ENCODE measurements at places on chromosomes 11 and 22.

- peak; percentile 6 for DNase-seq
These were observed 57.7 kb upstream of the DRD2 start for GRCh38 chr11:113532697-113533424.

- no peak for DNase-seq
These were observed 13.7 kb upstream of the ST3GAL4 start for GRCh38 chr11:126341760-126342161.

DNA sequence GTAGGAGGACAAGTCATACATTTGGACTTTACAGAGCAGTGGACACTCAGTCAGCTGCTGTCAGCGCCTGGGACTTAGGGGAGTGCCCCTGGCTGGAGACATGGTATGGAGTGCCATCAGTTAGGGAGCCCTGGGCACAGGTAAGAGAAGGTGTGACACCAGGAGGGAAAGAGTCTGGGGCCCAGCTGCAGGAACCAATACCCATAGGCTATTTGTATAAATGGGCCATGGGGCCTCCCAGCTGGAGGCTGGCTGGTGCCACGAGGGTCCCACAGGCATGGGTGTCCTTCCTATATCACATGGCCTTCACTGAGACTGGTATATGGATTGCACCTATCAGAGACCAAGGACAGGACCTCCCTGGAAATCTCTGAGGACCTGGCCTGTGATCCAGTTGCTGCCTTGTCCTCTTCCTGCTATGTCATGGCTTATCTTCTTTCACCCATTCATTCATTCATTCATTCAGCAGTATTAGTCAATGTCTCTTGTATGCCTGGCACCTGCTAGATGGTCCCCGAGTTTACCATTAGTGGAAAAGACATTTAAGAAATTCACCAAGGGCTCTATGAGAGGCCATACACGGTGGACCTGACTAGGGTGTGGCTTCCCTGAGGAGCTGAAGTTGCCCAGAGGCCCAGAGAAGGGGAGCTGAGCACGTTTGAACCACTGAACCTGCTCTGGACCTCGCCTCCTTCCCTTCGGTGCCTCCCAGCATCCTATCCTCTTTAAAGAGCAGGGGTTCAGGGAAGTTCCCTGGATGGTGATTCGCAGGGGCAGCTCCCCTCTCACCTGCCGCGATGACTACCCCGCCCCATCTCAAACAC lies 850 bp upstream of the MIF start:
- no peak for DNase-seq

DNA sequence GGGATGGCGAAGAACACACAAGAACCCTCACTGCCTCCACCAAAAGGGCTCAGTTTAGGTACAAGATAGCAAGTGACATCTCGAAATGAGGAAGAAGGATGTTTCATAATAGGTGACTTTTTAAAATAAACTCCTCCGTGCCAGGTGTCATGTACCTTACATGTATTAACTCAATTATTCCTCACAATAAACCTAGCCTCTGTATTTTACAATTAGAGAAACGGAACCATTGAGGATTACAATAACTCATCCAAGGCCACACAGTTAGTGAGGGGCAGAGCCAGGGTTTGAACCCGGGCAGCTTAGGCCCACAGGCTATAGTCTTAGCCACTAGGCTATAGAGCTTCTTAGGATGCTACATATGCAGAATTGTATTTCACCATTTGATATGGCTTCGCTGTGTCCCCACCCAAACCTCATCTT lies 965 bp upstream of the PAMR1 start:
- no peak for DNase-seq

DNA sequence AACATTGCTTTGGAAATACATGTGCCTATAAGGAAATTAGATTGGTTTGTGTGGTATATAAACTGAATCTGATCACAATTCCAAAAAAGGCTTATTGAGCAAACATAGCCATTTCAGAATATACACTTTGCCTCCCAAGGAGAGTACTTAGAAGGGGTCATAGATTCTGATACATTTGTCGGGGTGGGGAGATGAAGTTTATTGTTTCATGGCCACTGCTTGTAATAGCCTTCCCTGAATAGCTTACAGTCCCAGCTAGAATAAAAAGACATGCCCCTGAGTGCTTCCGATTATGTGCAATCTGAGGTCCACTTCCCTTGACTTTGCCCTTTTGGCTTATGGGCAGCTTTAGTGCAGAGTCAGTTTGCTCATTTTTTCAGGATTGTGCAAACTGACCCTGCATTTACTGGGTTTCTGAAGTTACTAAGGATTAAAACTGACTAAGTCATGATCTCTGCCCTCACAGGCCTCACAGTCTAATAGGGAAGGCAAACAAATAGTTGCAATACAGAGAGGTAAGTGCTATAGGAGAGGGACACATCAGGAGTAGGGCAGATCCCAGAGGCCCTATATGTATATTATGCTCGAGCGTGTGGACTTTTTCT lies 184.2 kb downstream of the BLID start:
- DNase-seq, result no peak

GRCh38 chr11:3092603-3093141 lies 35.4 kb upstream of the CARS1 start:
- no peak for DNase-seq

- DNase-seq, result no peak
These were observed 30.3 kb upstream of the PISD start for GRCh38 chr22:31692186-31692886.

DNA sequence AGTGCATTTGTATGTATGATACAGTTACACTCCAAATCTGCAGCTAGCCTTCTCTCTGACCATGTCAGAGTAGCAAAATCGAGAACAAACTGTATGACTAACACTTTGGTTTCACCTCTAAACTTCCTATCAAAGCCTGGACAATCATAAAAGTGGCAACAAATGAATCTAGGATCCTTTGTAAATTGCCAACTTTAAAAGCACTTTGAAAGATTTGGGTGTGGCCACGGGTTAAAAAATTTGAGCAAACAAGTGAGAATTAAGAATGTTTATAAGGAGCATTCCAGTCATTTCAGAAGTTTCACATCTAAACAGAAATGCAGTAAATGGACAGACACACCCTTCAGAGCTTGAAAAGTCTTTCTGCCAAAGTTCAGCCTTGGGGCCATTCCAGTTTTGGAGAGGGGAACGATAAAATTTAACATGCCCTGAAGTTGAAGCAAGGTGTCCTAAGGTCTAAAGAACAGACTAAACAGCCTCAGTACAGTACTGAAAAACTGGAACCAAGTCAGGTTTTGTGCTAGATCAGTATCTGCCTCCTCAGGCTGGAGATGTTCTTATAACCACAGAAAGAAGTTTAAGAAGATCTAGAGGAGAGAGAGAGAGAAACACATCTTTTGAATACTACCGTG lies 181.9 kb upstream of the BDNF start:
- DNase-seq, result no peak

GRCh38 chr22:42280836-42281235 lies 10.4 kb upstream of the TCF20 start:
- no peak for DNase-seq

DNA sequence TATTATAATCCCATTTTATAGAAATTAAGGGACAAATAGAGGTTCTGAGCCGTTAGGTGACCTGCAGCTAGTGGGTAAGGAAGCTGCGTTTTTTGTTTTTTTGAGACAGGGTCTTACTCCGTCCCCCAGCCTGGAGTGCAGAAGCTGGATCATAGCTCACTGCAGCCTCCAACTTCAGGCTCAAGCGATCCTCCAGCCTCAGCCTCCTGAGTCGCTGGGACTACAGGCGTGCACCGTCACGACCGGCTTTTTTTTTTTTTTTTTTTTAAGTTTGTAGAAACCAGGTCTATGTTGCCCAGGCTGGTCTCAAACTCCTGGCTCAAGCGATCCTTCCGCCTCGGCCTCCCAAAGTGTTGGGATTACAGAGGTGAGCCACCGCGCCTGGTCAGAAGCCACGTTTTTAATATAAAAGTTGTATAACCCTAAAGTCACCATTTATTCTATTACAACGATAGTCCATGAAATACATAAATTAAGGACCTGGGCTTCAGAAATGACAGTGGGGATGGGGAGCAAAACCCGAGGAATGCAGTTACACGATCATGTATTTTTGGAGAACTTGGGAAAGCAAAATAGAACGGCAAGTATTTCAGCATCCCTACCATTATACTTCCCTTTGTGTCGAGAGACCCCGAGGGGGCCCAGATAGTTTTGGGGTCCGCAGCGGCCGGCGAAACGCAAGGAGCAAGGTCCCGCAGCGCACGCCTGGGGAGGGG lies 638 bp downstream of the SAAL1 start:
- no peak for DNase-seq

GRCh38 chr22:48705917-48706605 lies 1121.6 kb downstream of the BRD1 start:
- no peak for DNase-seq

- no peak for DNase-seq
These were observed 34.1 kb downstream of the LMO1 start for GRCh38 chr11:8229299-8230177.

- DNase-seq, result no peak
These were observed 58.5 kb downstream of the LRRC74B start for GRCh38 chr22:21104126-21104691.

- no peak for DNase-seq
These were observed 62.0 kb downstream of the GGTLC2 start for GRCh38 chr22:22706253-22706915.

GRCh38 chr22:32255726-32256125 lies 579 bp upstream of the SLC5A4 start:
- DNase-seq, result no peak

- no peak for DNase-seq
These were observed 2.5 kb upstream of the SEPTIN3 start for GRCh38 chr22:41966607-41967240.

DNA sequence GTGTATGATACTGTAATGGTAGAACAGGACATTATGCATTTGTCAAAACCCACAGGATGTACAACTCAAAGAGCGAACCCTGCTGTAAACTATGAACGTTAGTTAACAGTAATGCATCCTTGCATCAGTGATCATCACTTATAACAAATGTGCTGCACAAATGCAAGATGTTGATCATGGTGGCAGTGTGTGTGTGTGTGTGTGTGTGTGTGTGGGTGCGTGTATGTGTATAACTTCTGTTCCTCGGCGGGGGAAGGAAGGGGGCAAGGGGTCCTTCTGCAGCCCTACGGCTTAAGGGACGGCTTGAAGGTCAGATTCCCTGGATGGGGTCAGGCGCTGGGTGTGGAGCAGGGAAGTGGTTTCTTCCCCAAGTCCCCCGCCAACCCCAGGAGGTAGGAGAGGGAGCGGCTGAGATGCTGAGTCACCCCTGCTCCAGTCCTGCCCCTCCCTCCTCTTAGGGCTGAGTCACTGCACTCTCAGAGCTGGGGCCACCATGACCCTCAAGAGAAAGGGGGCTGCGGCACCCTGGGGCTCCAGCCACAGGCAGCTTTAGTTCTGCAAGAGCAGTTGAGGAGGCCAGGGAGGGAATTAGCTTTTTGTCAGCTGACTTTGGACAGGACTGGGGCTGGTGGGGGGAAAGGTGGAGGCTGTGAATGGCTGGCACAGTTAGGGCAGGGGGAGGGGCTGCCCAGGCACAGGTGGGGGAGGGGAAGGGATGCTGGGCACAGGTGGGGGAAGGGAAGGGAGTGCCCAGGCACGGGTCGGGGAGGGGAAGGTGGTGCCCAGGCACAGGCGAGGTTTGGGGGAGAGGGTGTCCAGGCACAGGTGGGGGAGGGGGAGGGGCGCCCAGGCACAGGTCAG lies 8.8 kb upstream of the CTSD start:
- DNase-seq, result no peak

- DNase-seq, result no peak
These were observed 145.7 kb downstream of the ARHGAP42 start for GRCh38 chr11:100832829-100833228.

DNA sequence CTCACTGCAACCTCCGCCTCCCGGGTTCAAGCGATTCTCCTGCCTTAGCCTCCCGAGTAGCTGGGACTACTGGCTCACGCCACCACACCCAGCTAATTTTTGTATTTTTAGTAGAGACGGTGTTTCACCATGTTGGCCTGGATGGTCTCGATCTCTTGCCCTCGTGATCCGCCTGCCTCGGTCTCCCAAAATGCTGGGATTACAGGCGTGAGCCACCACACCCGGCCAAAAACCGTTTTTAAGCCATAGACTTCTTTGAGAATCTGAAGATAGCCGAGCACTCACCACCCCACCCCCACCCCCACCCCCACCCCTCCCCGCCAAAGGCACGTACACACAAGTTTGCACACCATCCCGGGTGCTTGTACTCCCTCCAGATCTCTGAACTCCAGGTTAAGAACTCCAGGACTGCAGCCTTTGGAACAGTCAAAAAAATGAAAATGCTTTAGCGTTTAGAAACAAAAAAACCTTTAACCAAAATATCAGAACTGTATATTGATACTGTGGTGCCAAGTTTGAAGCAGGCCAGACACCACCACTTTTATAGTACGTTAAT lies 1.5 kb downstream of the CRKL start:
- DNase-seq, result no peak

DNA sequence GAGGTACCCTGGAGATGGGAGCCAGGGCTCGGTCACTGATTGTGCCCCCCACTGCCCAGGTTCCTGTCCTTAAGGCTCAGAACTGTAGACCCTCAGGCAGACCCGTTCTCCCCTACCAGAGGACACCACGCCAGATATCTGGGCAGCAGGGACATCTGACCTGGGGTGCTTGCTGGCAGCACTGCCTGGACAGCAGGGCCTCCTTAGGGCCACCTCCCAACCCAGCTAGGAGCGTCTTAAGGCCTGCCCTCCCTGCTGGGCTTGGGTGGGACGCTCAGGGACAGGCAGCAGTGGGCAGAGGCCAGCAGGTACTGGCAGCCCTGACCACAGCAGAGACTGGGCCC lies 3.1 kb downstream of the POLR2L start:
- no peak for DNase-seq

DNA sequence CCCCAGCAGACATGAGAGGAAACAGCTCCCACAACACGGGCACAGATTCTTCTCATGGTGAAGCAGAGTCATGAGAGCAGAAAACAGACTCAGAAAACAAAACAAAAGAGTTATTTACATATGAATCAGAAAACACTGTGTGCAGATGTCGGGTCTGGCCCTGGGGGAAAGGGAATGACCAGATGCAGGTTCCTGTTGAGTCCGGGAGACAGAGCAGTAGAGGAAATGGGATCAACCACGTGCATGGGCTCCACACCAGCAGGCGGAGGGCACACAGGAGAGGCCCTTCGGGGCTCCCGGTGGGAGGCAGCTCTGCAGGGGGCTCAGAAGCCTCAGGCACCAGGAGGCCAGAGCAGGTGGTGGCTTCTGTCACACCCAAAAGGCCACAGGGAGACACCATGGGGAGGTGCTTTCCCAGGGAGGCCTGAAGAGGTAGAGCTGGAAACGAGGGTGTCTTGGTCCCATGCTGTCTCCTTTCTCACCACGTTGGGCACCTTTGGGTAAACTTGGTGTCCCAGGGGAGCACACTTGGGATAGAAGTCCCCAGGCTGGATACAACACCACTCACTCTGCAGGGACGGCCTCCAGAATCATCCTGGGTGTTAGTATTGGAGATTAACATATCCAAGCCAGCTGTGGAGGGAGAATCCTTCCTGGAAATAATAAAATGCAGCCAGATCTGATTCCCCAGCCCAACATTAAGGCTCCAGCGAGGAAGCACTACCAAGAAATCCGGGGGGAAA lies 764.7 kb downstream of the BRD1 start:
- no peak for DNase-seq

GRCh38 chr22:16956290-16956689 lies 51.7 kb downstream of the GAB4 start:
- no peak for DNase-seq

- no peak for DNase-seq
These were observed 485.5 kb downstream of the TMEM135 start for GRCh38 chr11:87523276-87523675.
